Left renal cortex interstitium (tissue), 4 donors: ENCODE measurements at places on chromosomes 1 and 21. TPM values are rescaled to one million over a fixed set of nuclear protein-coding genes. Genes with fewer than 3 reads are reported as not detected.

DNA sequence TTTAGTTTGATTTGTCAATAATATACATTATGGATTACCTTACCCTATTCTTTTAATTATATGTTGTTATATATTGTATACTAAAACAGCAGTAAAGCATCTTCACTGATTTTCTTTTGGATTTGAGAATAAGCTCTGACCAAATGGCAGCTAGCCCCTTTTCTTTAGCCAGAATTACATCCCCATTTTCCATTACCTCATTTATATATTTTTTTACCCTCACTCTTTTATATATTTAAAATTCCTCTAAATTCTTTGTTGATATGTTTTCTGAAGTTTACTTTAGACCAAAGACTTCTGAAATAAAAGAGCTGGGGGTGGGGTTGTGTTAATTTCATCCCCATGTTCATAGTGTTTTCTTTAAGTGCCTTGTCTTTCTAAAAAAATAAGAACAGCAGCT lies 24.6 kb downstream of the ANGPTL1 start:
- no peak for DNase-seq

GRCh38 chr1:245679821-245680780 lies 525.3 kb downstream of the KIF26B start:
- DNase-seq: no peak

OR14K1 gene
- polyA plus RNA-seq: not detected

DNA sequence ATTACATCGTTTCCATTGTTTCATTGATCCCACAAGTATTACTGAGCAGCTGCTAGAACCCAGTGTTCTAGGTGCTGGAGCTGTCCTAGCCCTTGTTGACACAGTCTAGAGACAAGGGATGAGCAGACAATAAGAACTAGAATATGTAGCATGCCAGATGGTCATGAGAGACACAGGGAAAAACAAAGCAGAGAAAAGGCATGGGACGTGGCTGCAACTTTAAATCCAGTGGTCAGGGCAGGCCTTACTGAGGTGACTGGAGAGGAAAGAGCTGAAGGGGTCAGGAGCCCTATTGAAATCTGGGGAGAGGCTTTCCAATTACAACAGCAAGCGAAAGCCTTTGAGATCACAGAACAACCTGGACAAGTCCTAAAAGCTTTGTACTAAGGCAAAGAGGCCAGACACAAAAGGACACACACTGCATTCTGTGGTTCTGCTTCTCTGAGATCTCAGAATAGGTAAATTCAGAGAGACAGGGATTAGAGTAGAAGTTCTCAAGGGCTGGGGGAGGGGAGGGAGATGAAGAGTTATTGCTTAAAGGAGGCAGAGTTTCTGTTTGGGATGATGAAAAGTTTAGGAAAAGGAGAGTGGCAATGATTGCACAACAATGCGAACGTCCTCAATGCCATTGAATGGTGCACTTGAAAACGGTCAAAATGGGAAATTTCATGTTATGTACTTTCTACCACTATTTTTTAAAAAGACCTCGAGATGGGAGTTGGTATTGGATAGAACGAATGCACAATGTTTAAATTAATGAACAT lies 467.4 kb upstream of the VAMP3 start:
- no peak for DNase-seq

MARK1 gene
- polyA plus RNA-seq: 10.3 TPM

- no peak for DNase-seq
Observed at GRCh38 chr1:240474133-240474614, 137.8 kb downstream of the GREM2 start.

DNA sequence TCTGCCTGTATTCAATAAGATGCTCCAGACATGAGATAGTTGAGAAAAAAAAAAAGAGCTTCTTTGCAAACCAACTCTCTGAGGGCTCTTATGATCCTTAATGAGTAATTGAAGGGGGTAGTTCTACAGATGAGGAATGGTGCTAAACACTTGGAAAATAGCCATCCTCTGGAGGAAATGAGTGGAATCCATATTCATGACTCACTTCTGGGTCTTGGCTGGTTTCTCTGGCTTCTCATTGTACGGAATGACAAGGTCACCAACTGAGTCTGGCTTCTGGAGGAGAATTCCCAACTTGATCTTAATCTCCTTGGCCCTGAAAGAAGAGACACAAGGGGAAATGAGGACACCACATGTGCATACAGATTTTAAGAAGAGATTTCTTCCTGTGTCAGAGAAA lies 34.7 kb downstream of the RGS5 start:
- no peak for DNase-seq
